Activated gamma-delta T cell treated with anti-CD3 and anti-CD28 coated beads, Interleukin-2, amount 50 U/mL, for 16 hours (primary cell): ENCODE measurements at places on chromosomes 16 and 17.

DNA sequence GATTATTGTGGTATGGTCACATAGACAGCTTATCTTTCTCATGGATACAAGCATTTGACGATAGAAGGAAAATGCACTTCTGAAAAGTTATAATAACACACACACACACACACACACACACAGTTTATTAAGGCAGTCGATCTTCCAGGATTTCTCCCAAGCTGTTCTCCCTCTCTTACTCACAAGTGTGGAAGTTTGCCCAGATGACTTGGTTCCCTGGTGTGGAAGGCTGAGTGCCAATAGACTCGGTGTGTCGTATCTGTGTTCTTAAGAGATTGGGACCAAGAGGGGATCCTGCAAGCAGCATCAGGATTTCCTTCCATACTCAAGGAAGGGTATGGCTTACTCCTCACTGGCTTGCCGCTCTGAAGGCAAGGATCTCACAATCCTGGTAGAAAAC lies 279.6 kb downstream of the HS3ST3B1 start:
- no peak for DNase-seq

- no peak for DNase-seq
These were observed 18.3 kb upstream of the CACNG4 start for GRCh38 chr17:66946251-66946650.

DNA sequence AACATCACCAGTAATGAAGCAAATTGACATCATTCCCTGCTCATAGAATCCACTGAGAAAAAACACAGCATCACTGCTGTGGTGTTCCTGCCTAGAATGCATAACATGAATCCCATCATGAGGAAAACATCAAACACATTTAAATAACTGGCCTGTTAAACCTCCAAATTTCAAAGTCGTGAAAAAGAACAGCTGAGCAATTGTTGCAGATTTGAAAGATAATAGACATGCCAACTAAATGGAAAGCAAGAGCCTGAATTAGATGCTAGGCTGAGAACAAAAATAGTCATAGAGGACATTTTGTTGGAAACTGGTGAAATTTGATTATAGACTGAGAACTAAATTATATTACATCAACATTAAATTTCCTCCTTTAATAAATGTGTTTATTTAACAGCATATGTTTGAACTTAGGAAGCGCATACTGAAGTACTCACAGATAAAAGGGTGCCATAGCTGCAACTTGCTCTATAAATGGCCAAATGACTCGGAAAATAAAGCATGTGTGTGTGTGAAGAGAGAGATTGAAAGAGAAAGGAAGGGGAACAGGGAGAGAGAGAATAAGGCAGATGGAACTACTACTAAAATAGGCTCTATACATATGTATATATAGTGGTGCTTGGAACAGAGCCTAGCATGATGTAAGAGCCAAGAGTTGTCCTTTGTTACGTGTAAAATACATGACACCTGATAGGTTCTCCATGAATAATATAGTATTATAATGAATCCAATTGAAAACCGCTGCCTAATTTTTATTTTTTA lies 305.0 kb upstream of the MON1B start:
- DNase-seq: no peak

DNA sequence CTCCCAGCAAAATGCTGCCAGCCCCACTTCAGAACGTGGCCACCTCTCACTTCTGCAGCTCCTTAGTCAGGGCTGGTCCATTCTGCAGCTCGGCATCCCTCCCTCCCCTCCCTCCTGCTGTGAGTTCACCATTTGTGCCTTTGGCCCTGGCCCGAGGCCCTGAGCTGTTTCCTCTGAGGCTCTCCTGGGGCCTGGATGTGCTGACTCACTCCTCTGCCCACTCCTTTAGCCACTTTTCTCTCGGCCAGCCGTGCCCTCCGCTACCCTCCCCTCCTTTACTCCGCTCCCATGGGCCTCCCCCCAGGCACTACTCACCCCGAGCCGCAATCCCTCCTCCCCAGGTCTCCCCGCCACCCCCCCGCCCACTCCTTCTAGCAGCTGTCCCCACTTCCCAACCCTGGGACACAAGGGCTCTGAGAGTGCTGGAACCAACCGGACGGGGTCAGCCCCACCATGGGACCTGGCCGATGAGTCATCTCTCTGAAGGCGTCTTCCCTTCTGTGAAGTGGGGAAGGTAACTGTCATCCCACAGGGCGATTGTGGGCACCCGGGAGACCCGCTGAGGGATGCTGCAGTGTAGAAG lies 11.5 kb downstream of the KCNG4 start:
- no peak for DNase-seq

GRCh38 chr17:46865100-46865499 lies 13.7 kb downstream of the WNT9B start:
- DNase-seq: no peak

- no peak for DNase-seq
These were observed 20.3 kb downstream of the SMG6 start for GRCh38 chr17:2283302-2283701.

DNA sequence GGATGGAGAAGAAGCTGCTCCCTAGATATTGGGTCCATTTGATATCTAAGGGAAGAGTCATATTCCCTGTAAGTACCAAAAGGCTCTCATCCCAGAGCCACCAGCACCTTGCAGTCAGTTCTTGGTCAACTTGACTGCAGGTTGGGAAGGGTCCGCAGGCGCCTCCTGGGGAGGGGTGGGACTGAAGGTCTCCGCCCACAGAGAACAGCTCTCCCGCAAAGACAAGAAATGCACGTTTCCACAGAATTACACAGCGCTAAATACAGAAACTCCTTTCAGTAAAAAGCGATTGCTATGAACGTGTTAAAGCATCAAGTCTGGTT lies 864 bp upstream of the CTCF start:
- no peak for DNase-seq

DNA sequence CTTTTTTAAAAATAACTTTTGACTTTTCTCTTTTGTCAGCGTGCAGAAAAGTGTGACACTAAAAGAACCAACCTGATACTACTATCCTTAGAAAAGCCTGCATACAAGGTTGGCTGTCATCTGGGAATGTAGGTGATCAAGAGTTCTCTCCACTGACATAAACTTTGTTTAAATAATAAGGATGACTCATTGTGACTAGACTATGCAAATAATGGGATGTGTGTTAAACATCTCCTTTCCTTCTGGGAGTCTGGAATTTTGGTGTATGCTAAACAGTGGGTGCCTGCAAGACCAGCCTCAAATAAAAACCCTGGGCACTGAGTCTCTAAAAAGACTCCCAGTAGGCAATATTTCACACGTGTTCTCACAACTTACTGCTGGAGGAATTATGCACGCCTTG lies 373.4 kb downstream of the CNTNAP4 start:
- no peak for DNase-seq

- no peak for DNase-seq
These were observed at the start of gene MMP28 for GRCh38 chr17:35795007-35795870. Gene MMP28 (minus strand): TSS chr17:35795641. CDS start chr17:35795377, 264 bp downstream.

- no peak for DNase-seq
These were observed 13.8 kb downstream of the STXBP4 start for GRCh38 chr17:54982399-54982798.

DNA sequence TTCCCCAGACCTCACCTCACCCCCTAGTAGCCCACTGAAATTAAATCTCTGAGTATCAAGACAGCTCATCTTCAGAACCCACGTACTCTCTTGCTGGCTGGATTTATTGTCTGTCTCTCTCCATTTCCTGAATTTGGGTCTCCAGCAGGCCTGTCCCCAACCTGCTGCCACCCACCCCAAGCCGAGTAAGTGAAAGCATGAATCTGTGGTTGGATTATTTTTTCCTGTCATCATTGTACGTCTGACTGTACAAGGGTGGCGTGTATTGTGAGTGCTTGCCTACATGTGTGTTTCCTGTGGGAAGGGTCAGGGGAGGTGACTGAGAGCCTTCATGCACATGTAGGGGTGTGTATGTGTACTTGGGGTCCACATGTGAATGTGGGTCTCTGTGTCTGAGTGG lies 5.4 kb downstream of the TNP2 start:
- no peak for DNase-seq

DNA sequence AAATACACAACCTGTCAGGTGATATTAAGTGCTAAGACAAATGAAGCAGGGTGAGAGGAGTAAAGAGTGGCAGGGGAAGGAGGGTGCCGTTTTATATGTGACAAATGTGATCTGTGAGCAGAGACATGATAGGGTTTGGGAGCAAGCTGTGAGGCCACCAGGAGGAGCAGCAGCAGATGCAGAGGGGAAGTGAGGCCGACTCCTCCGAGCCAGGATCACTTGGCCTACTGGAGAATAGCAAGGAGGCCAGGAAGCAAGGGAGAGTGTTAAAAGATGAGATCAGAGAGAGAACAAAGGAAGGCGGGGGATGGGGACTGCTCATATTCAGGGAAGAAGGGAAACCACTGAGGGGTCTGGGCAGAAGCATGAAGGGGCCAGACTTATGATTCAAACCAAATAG lies 129.4 kb downstream of the TANGO6 start:
- no peak for DNase-seq

GRCh38 chr17:35740216-35740615 lies 8.8 kb downstream of the RASL10B start:
- DNase-seq: no peak

DNA sequence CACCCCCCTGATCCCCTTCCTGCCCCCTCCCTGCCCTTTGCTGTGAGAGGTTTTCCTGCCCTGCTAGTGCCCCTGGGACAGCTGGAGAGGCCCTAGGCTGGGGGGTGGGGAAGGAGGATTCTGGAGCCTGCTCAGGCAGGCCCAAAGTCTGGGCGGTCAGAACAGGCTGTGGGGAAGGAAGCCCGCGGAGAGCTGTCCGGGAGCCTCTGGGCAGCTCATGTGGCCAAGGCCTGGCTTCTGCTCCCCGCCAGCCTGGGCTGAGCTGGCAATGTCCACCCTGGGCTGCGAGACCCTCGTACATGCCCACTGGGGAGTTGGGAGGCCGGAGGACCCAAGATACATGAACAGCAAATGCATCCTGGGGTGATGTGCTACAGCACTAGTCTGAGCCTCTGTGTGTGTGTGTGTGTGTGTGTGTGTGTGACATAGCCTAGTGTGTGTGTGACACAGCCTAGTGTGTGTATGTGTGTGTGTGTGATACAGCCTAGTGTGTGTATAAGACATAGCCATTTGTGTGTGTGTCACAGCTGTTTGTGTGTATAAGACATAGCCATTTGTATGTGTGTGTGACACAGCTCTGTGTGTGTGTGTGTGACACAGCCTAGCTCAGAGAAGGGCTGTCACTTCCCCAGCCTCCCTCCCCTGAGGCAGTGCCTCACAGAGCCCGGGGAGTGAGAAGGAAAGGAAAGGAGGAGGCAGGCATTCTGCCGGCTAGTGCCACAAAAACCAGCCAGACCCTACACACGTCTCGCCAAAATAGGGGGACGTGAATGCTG lies 201.4 kb upstream of the CIBAR2 start:
- no peak for DNase-seq

DNA sequence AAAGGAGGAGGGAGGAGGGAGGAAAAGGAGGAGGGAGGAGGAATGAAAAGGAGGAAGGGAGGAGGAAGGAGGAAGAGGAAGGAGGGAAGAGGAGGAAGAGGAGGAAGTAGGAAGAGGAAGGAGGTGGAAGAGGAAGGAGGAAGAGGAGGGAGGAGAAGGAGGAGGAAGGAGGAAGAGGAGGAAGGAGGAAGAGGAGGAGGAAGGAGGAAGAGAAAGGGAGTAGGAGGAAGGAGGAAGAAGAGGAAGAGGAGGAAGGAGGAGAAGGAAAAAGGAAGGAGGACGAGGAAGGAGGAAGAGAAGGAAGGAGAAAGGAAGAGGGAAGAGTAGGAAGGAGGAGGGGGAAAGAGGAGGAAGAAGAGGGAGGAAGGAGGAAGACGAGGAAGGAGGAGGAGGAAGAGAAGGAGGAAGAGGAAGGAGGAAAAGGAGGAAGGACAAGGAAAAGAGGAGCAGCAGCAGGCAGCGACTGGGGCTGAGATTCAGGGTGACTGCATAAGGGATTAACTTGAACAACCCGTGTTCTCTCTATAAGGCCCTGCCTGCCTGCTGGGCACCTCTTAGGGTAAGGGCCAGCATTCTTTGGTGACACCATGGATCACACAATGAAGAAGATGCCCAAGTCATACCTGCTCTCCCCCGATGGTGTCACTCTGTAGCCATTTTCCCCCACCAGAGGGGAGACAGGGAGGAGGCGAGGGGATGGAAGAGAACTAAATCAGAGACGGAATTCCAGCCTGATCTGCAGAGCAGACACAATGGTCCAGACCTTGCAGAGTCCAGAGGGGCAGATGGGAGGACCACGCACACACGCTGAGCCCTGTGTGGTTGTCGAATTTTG lies 1.4 kb upstream of the IL34 start:
- DNase-seq: no peak

DNA sequence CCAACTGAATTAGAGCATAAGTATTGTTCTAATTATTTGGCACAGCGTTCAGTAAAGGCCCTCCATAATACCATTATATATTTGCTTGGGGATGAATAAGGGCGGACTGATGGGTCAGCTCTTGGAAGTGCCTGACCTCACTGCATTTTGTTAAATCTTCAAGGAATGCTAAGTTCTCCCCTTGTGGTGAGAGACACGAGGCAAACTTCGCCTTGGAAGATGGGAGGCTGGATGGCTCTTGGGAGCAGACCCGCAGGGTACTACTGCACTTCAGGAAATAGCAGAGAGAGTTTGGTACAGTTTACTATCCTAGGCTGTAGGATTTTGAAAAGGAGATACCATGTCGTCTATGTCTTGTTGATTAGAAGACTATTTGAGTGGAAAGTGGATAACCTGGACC lies 87.0 kb upstream of the RPRML start:
- no peak for DNase-seq

DNA sequence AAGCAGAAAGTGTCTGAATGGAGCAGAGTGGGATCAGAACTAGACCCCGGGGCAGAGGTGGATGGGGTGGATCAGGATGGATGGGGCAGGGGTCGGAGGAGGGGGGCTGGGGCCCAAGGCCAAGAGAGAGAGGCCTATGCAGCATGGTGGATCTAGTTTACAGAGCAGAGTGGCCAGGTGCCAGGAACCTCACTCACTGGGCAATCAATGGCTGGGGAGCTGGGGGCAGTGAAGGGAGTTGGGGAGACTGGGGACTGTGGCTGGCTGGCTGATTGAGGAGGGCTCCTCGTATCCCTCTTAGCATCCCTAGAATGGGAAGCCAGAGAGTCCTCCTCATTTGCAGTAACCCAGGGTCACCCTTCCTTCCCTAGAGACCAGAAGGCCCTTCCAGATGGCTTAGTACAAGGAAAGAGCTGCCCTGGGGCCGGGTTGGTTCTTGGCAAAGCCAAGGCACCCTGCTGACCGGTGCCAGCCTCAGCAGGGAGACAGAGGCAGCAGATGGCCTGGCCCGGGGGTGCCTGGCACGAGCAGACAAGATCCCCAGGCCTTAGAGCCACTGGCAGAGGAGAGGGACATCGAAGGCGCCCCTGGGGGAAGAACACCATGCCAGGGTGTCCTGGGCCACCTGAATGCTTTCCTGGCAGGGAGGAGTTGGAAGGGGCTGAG lies 36.8 kb downstream of the SRCIN1 start:
- no peak for DNase-seq

GRCh38 chr17:49997773-49998703 lies 3.0 kb upstream of the DLX3 start:
- DNase-seq: peak; percentile 78

- DNase-seq: no peak
These were observed 3.2 kb upstream of the MPO start for GRCh38 chr17:58283674-58284612.
